Stimulated activated CD8-positive, alpha-beta memory T cell treated with anti-CD3 and anti-CD28 coated beads, Interleukin-4, amount 100 ng/mL, for 24 hours (primary cell): ENCODE measurements at places on chromosomes 3 and 15.
A peak's percentile ranks its signal among the peaks of the same experiment; 100 is the strongest.

- DNase-seq: no peak
These were observed 349.3 kb downstream of the TIGIT start for GRCh38 chr3:114642951-114643741.

- no peak for DNase-seq
These were observed 31.5 kb downstream of the SRGAP3 start for GRCh38 chr3:9217784-9218513.

DNA sequence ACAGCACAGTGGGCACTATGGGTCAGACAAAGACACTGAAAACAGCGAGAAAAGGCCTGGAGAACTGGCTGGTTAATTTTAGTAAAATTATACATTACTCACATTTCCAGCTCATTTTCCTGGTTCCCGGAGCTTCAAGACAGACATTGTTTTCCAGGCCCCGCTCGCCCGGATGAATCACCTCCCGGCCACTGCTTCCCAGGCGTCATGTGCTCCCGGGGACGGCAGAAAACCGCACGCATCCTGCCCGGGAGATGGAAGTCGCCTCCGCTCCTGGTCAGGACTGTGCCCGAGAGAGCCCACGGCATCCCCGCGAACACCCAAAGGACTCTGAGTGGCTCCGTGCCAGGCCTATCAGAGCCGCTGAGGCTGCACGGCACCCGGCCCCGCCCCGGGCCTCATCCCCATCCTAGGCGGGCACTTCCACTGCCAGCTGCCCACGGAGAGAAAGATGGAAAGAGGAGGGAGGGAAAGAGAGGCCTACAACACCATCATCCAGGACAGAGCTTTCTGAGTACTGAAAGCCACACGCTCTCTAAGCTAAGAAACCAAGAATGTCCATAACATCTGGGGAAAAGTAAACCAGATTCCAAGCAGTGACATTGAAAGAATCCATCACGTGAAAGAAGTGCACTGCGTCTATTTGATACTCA lies 75.1 kb downstream of the VGLL4 start:
- DNase-seq: no peak

GRCh38 chr15:93073465-93073952 lies 15.5 kb downstream of the RGMA start:
- no peak for DNase-seq

DNA sequence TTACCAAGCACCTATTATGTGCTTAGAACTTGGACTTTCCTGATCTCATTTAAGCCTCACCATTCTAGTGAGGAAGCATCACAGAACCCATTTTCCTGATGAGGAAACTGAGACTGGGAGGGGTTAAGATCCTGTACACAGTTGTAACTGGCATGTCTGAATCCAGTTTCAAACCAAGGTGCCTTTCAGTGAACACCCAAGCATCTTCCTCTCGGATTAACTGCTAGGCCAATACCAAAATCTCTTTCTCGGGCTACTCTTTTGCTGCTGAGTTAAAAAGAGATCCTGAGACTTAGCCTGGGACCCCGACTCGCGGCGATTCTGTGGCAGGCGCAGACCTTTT lies 578 bp upstream of the CEMIP start:
- DNase-seq: no peak

DNA sequence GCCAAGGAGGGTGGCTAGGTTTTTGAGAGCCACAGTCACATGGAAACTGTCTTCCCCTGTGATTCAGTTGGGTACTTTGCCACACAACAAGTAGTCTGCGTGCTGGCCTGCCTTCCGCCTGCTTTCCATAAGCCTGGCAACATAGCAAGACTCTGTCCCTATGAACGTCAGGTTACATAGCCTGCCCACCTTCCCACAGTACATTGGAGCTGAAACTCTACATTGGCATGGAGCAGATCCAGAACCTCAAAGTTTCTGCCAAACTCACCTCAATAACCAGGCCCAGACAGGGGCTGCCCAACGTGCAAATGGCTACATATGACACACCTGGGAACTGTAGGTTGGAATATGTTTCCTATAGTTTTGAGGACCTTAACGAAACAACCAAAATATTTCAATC lies 140.6 kb upstream of the PRICKLE2 start:
- no peak for DNase-seq

- no peak for DNase-seq
These were observed 298.3 kb downstream of the SHQ1 start for GRCh38 chr3:72549761-72550581.

DNA sequence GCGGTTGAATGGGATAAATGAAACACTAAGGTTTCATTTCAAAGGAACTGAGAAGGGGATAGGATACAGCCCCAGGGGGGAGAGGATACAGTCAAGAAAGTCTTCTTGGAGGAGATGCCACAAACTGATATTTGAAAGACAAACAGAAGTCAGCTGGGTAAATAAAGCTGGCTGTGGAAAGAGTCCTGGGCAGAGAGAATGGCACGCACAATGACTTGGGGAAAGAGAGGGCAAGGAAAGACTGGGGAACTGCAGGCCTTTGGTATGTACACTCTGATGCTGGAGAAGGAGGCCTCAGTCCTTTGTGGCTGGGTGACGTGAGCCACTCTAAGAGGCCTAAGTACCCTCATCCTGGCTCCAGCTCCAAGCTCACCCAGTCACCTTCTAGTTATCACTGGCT lies 45.2 kb upstream of the LMCD1 start:
- DNase-seq: no peak

DNA sequence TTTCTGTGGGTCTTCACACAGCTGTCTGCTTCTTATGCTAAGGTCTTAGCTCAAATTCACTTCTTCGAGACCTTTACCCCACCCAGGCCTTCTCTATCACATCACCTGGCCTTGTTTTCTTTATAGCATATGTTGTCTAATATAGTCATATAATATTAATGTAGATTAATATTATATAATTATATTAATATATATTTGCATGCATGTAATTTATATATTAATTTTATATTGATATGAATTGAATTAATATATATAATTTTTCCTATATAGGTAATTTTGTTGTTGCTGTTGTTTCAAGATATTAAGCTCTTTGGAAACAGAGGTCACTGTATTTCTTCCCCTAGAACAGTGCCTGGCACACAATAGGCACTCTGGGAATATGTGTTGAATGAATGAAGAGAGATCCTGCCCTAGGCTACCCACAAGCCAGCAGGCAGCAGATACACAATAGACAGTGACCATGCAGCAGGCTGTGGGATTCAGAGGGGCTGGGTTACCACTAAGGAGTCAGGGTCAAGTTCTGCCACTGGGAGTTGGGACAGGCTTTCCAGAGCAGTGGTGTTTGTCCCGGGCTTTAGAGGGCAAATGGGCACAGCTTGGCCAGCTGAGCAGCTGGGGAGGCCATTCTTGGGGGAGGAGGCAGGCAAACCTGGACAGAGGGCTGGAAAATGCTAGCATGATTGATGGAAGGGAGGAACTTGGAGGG lies 126.3 kb downstream of the DNAJB8 start:
- no peak for DNase-seq

- DNase-seq: peak; percentile 28
These were observed 19.1 kb downstream of the DNAJB8 start for GRCh38 chr3:128447561-128448013.

DNA sequence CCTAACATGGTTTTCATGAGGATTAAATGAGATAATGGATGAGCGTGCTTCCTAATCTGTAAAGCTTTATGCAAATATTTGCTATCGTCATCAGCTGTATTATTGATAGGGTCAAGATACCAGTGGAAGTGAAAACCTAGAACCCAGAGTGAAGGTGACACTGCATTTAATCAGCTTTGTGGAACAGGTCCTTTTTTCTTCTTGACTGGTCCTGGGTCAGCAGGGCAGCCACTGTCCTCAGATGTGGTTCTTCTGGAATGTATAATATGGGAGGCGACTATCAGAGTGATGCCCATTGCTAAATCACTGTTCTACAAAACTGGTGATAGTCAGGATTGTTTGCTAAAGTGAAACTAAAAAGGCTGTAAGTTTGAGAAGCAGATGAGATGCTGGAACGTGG lies 41.4 kb downstream of the SORD start:
- no peak for DNase-seq

DNA sequence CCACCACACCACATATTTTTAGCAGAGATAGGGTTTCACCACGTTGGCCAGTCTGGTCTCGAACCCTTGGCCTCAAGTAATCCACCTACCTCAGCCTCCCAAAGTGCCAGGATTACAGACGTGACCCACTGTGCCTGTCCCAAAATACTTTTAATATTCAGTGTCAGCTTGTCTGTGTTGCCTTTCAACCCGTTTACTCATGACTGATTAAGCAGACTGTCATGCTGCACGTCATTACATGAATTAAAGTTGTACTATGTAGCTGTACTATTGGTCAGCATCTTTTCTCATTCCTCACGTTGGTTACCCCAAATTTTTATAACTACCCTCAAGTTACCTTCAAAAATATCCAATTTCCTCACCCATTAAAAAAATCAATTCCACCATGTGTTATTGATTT lies 48.7 kb upstream of the GADL1 start:
- no peak for DNase-seq

DNA sequence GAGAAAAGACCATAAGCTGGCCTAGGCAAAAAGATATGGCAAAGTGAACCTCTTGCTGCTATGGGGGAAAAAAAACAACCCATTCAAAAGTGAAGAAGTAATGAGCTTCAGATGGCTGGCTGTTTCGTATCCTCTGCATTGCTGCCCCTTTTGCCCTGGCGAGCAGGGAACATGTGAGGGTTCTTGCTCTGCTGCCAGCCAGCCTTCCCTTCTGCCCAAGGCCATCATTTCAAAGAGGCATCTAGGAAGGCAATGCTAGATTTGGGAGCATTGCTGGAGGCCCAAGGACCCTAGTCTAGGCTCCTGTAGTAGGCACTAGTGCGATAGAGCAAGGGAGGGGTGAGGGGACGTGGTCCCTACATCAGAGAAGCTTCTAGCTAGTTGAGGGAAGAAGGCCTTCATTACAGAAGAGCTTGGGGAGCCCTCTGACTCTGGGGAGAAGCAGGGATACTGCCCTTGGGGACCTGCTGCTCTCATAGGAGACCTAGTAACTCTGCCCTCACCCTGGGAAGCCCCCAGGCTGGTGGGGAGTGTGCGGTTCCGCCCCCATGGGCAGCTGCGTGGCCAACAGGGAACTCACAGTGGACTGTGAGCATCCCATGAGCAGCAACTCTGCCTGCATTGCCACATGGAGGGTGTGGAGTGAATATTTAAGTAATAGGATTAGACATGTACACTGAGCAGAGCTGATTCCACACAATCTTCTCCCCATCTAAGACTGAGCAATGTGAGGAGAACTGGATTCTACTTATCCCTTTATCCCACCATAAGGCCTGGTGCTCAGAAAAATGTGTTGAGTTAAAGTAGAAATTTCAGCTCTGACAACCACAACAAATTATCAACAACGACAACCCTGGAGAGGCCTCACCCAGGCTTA lies 21.3 kb downstream of the ITGA11 start:
- DNase-seq: no peak

DNA sequence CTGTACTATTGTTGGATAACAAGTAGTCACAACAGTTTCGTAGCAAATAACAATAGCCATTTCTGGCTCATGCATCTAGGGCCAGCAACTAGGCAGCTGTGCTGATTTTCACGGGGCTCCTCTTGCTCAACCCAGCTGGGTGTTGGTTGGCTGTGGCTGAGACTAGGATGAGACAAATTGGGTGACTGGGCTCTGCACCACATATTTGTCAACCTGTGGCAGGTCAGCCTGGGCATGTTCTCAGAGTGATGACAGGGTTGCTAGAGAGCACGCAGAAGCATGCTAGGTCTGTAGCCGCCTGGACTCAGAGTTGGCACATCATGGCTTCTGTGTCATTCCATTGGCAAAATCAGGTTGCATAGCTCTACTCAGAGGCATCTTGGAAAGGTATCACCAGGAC lies 175.9 kb downstream of the OTOL1 start:
- DNase-seq: no peak

GRCh38 chr3:58204720-58205119 lies 6.1 kb downstream of the DNASE1L3 start:
- no peak for DNase-seq

DNA sequence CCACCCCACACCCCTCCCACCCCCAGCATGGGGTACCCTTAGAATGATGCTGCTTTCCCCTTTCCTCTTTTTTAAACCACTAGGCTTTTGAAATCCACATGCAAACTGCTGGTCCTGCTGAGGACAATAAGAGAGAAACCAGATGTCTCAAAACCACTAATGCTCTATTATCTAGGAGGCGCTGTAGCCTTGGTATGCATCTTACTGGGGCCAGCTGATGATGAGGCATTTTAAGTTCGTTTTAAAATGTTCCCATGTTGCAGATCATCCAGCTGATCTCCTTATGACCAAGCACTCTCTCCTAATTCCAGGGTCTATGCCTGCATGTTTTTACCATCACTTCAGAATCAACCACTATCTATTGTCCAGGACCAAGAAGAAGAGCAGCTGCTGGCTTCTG lies 1.3 kb downstream of the NME9 start:
- DNase-seq: no peak

DNA sequence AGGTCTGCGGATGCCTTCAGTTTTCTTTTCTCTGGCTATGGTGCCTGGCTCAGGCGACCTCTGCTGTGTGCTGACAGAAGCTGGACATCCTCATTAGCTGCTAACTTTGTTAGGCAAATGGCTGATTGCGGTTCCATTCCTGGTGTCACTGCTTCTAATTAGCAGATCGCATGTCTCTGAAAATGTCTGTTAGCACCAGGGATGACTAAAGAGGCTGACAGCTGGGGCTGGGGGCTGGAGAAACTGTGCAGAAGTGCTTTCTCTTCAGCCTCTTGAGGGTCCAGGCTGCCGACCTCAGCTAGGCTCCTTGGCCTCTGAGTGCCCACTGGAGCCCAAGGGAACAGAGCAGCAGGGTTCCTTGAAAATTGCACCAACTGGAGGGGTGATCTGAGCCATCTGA lies 39.3 kb downstream of the CHCHD6 start:
- no peak for DNase-seq

DNA sequence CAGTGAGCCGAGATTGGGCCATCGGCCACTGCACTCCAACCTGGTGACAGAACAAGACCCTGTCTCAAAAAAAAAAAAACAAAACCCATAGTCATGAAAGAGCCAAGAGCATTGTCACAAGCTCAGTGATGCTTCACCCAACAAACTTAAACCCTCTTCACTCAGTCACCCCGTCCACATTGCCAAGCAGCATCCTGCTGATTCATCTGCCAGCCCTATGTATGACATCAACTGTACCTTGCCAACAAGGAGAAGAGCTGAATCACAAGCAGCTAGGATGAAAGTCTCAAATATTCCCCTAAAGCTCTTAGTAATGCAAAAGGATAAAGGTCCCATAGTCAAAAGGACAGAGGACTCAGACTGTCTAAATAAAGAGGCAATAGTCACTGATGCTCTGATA lies 90.0 kb downstream of the ANO10 start:
- no peak for DNase-seq

- DNase-seq: no peak
These were observed 42.5 kb downstream of the ADAMTS7 start for GRCh38 chr15:78768531-78769408.

- no peak for DNase-seq
These were observed 130.9 kb downstream of the DTWD1 start for GRCh38 chr15:49751751-49752150.

GRCh38 chr3:175989161-175989560 lies 1130.0 kb downstream of the NAALADL2 start:
- DNase-seq: no peak

GRCh38 chr15:89023311-89023961 lies 64.8 kb upstream of the ABHD2 start:
- no peak for DNase-seq

- no peak for DNase-seq
These were observed 106.7 kb downstream of the RYK start for GRCh38 chr3:134143828-134144401.
